ENCODE measurements at places on chromosomes 7 and 10. TPM values are rescaled to one million over a fixed set of nuclear protein-coding genes. Genes with fewer than 3 reads are reported as not detected.

The RBP3 gene
- not detected for total RNA-seq

The CHST3 gene
- not detected for total RNA-seq

- no peak for DNase-seq
- H3K27me3 ChIP-seq: no peaks in the 10 kb centered on the region
- H3K4me1 ChIP-seq: no peaks in the 10 kb centered on the region
- no peak overlapping the region for H3K4me3 ChIP-seq
- peaks cover 7% of the 10 kb centered on the region for H3K36me3 ChIP-seq
- H3K27ac ChIP-seq: no peak overlapping the region
Measured at GRCh38 chr10:14859775-14860174, 18.9 kb upstream of the SUV39H2 start.

The LLCFC1 gene
- total RNA-seq: not detected

The ANKRD61 gene
- total RNA-seq: not detected

GRCh38 chr7:42126475-42127231 lies 110.4 kb downstream of the GLI3 start:
- no peaks in the 10 kb centered on the region for H3K27me3 ChIP-seq
- no peak overlapping the region for H3K4me3 ChIP-seq
- H3K4me1 ChIP-seq: no peaks in the 10 kb centered on the region
- DNase-seq: no peak
- H3K27ac ChIP-seq: no peak overlapping the region

DNA sequence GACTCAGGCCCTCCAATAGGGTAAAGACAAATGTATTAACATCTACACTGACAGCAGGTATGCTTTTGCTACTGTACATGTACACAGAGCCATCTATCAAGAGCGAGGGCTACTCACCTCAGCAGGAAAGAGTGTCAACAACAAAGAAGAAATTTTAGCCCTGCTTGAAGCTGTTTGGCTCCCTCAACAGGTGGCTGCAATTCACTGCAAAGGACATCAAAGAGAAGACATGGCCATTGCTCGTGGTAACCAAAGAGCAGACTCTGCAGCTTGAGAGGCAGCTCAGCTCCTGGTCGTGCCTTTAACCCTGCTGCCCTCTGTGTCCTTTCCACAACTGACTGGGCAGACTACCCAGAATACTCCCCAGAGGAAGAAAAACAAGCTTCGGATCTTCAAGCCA lies 5.1 kb downstream of the AKR1B15 start:
- H3K27me3 ChIP-seq: no peaks in the 10 kb centered on the region
- no peaks in the 10 kb centered on the region for H3K36me3 ChIP-seq
- H3K27ac ChIP-seq: no peak overlapping the region
- H3K4me3 ChIP-seq: no peak overlapping the region
- H3K4me1 ChIP-seq: no peaks in the 10 kb centered on the region

- no peaks in the 10 kb centered on the region for H3K36me3 ChIP-seq
- no peak overlapping the region for H3K27ac ChIP-seq
- H3K4me3 ChIP-seq: no peak overlapping the region
- H3K27me3 ChIP-seq: no peaks in the 10 kb centered on the region
- DNase-seq: no peak
- no peaks in the 10 kb centered on the region for H3K4me1 ChIP-seq
Measured at GRCh38 chr7:132225216-132226030, 350.8 kb downstream of the PLXNA4 start.

All from naive thymus-derived CD4-positive, alpha-beta T cell (primary cell).